Activated CD4-positive, alpha-beta T cell treated with anti-CD3 and anti-CD28 coated beads for 1 hour (primary cell): ENCODE measurements at places on chromosomes 12 and 14.

GRCh38 chr12:79420146-79420618 is 270.6 kb downstream of the PAWR start:
- no peak for DNase-seq

- DNase-seq = no peak
Measured at GRCh38 chr12:132367852-132368251, 38.5 kb upstream of the GALNT9 start.

DNA sequence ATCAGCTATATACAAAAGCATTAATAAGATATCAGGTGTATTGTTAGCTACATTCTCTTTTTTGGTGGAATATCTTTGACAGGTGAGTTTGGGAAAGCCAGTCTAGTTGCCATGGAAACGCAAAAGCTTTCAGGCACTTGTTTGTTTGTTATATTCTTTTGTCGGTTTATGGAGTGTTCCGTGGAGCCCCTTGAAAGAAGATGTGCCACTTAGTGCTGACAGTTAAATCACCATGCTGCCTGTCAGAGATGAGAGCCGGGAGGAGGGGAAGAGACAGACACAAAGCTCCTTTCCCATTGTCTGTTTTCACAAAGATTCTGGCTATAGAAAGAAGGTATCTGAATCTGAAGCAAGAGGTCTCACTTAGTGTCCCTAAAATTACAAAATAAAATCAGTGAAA is 170.8 kb downstream of the SNAPC1 start:
- no peak for DNase-seq

GRCh38 chr14:59464486-59465315 is 479 bp downstream of the GPR135 start:
- DNase-seq = peak; percentile 20

DNA sequence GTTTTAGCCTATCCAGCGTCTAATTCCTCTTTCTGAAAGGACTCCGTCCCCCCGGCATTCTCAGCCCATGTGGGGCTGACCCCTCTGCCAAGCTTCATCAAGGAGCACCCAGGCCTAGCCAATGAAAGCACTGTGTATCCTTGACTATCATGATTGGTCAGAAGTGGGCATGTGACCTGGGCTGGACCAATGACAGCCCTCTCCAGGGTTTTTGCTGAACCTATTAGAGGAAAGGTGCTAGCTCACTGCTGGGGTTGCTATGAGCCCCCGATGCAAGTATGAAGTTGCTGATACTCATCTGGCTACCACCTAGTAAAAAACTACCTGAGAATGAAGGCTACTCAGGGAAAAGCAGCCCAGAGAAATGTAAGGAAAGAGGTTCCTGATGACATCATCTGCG is 68.1 kb downstream of the LRRC74A start:
- DNase-seq = no peak
